ENCODE measurements at places on chromosomes 7 and 10.
A peak's percentile ranks its signal among the peaks of the same experiment; 100 is the strongest.

GRCh38 chr7:106819546-106819945 is 45.5 kb upstream of the PIK3CG start:
- no peak for DNase-seq

- no peak for DNase-seq
Observed at GRCh38 chr7:5497295-5498103, 73.9 kb upstream of the TNRC18 start.

DNA sequence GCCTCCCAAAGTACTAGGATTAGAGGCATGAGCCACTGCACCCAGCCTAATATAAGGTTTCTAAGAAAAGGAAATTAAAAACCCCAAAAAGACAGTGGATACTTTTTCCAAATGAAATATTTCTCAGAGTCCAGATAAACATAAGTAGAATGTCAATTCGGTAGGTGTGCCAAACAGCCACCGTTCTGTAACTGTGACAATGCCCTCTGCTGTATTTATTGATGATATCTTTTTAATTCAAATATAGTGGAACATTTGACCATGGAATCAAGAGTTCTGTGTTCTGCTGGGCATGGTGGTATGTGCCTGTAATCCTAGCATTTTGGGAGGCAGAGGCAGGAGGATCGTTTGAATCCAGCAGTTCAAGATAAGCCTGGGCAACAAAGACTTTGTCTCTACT is 28.8 kb upstream of the ZRANB1 start:
- no peak for DNase-seq

DNA sequence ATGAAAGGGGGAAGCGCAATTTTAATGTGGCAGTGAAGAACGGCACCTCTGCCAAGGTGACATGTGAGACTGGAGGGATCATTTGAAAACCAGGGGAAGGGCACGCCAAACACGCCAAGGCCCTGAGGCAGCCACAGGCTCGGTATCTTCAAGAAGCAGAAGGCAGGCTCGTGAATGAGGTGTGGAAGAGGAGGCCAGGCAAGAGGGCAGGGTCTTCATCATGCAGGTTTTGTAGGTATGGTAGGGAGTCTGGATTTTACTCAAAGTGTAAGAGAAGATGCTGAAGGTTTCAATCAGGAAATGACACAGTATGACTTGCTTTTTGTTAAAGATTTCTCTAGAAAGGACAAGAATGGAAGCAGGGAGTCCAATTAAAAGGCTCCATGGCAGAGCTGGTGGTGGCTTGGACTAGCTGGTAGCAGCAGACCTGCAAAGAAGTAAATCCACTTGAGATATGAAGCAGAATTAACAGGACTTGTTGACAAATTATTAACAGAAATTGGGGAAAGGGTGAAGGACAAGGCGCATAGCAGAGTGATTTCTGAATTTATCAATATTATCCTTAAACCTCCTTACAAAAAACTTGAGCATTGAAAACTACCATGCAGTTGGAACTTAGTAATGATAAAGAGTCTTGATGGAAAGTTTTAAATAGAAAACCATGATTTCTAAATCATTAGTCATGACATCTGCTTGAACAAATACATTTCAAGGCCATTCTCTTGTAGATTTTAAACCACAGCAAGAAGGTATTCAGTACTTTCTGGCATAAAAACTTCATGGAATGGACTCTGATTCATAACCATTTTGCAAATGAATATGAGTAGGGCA is 70.4 kb downstream of the COA1 start:
- DNase-seq: peak; percentile 69

DNA sequence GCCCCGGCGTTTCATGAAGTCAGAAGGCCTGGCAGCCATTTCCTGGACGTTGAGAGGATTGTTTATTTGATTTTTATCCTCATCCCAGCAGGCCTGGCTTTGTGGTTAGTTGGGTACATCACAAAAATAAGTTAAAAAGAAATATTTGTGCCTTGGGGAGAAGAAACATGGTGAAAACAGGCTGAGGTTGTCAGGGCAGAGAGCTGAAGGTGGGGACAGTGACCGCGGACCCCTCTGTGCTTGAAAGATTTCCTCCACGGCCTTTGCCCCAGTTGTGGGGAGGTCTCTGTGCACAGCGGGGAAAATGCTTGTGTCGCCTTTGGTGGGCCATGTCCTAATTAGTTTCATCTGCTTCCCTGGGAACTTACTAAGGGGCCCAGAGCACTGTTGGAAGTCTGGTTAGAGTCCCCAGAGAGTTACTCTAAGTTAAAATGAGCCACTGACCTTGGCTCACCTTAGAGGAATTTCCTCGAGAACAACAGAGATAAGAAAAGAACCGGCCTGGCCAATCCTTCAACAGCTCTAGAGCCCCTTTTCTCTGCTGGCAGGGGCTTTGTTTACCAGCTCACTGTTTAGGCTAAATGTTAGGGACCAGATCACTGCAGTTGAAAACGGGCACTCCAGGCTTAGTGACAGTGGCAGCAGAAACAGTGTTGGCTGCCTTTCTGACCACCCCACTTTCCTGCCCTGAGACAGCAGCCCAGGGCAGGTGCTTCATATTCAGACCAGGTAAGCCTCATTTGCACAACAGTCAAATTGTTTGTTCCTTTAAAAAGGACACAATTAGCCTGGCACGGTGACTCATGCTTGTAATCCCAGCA is 37.9 kb downstream of the CRCP start:
- no peak for DNase-seq

GRCh38 chr7:30150711-30151110 is 15.9 kb downstream of the MTURN start:
- DNase-seq: no peak

DNA sequence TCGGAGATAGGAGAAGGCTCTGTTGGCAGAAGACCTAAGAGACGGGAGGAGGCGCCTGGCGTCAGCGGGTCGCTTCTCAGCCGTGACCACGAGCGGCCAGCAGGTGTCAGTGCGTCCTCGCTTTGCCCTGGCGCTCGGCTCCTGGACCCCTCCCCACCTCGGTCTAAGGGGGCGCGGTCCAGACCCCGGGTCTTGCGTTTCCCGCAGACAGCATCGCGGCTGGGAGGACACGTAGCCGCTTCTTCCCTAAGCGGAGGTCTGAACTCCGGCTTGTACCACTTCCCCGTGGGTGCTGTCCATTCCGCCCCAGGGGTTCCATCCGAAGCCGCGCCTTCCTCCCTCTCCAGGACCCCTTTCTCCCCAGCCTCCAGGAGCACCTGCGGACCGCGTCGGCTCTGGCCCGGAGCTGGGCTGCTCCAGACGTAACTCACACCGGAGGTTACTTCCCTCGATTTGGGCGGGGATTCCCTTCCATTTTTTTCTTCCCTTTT is 593 bp upstream of the ADRA2A start:
- DNase-seq: peak; percentile 62

DNA sequence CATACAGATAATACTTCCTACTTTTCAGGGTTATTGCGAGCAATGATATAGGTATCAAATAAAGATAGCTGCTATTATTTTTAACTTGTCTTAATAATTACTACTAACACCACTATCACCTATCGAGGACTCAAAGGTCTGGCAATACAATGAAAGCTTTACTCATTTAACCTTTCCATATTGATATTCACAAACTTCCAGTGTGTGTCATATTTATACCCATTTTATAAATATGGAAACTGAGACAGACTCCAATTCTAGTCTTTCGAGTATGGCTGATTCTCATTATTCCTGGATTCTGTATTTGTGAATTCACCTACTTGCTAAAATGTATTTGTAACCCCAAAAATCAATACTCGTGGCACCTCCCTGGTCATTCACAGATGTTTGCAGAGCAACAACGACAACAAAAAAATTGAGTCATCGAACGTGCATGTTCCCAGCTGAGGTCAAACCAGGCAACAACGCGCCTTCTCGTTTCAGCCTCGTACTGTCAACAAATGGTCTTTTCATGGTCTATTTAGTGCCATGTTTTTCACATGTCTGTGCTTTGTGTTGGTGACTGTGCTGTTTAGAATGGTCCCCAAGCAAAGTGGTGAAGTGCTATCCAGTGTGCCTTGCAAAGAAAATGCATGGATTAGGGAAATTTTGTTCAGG is 51.7 kb downstream of the SMURF1 start:
- DNase-seq: no peak

GRCh38 chr10:53256623-53257022 is 484.0 kb upstream of the MBL2 start:
- DNase-seq: no peak

GRCh38 chr10:21497177-21497807 is 28.2 kb downstream of the SKIDA1 start:
- peak; percentile 50 for DNase-seq

DNA sequence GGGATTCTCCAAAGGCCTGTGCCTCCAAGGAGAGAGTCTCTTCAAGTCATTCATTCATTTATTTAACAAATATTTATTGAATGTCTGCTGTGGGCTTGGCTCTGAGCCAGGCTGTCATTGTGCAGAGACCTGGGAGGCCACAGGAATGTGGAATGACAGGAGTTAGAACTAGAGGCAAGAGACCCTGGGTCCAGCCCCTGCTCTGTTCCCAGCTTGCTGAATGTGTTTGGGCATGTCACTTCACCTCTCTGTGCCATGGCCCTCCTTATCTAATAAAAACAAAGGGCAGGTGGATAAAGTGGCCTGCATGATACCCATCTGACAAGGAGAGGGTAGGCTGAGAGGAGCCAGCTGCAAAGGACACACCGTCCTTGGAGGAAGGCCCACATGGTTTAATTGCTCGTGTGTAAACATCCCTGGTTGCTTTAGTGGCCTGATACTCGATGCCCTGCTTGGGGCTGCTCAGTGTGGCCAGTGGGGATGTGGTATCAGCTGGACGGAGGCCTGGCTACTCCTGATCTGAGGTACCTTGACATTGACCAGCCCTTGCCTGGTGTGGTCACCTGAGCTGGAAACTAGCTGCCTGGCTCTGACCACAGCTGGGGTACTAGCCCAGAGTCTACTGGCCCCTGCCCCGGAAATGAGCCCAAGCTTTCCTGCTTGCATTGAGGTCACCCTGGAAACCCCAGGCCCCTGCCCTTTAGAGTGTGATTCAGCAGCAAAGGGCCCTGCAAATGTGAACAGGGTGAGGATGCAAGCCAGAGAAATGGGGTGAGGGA is 116.2 kb downstream of the CDH23 start:
- DNase-seq: no peak

DNA sequence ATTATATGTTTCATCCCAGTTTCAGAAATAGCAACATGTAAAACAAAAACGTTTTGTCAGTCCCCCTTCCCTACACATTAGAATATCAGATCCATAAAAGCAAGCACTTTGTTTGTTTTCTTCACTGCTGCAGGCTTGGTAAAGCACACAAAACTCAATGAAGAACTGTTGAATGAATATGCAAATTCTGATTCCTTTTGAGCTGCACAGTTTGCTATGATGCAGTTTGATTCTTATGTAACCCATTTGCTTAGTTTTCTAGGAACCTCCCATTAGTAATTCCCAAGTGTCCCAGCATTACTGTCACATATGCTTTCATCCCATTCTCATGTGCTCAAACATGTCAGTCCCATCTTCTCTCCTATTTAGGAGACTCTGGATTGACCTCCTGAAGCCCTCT is 26.1 kb upstream of the CHCHD3 start:
- DNase-seq: no peak

DNA sequence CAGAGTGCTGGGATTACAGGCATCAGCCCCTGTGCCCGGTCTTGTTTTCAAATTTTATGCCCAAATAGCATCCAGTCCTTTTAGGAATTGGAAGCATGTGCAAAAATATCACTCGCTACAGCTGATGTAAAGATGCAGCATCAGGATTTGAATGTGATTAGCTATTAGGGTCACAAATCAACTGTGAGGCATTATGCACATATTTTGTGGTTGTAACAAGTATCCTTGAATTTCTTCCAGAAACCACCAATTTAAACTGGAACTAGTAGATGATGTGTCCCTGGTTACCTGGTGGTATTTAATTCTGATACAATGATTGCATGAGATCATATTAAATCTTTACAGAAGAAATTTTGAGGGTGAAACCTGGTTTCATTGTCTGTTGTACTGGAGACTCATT is 41.0 kb upstream of the ITGA8 start:
- no peak for DNase-seq

DNA sequence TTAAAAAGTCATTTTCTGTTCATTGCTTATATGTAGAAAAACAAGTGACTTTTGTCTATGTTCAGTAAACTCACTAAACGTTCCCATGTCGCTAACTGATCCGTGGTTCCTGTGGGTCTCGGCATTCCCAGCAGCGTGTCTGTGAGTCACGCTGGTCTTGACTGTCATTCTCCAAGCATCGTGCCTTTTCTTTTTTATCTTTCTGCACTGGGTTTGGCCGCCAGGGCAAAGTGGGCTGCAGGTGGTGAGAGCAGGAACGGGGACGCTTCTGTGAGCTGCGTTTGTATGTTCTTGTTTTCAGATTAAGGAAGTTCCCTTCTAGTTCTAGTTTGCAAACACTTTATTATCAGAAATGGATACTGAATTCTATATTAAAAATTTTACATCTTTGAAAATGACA is 6.8 kb upstream of the SCART1 start:
- DNase-seq: no peak

- DNase-seq: no peak
Observed at GRCh38 chr7:133857376-133858119, 269.6 kb upstream of the LRGUK start.

- DNase-seq: no peak
Observed at GRCh38 chr7:157558875-157559595, 222.2 kb downstream of the DNAJB6 start.

DNA sequence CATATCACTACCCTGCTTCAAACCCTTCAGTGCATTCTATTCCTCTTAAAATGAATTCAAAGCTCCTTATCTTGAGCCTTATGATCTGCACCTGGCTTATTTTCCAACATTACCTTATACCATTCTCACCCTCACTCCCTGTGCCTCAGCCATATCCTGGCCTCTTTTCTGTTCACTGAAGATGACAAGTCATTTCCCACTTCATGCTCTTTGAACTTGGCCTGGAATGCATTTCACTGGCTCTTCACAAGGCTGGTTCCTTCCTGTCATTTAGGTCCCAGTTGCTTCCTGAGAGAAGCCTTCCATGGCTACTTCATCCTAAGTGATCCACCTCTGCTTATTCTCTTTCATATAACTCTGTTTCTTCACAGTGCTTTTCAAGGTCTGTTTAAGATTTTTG is 3.2 kb upstream of the LIPF start:
- no peak for DNase-seq

GRCh38 chr10:106582291-106582690 is 582.2 kb downstream of the SORCS1 start:
- DNase-seq: no peak

- no peak for DNase-seq
Observed at GRCh38 chr7:44396931-44397545, 71.6 kb upstream of the CAMK2B start.

- DNase-seq: no peak
Observed at GRCh38 chr7:157388301-157388700, 51.5 kb downstream of the DNAJB6 start.

DNA sequence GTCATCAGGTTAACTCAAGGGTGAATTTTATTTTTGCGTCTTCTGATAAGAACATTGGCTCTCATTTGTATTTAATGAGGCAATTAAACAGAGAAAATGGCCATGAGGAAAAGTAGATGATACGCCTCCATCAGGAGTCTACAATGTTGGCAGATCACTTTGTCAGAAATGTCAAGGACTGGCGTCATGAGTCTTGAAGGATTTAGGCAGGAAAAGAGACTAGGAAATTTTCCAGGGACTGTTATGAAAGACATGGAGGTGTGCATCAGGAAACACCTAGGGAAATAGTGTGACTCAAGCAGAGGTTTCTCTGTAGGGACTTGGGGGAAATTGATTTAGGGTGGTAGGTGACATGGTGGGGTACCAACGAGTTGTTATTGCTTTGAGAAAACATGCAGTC is 53.4 kb upstream of the SLC35B4 start:
- no peak for DNase-seq

GRCh38 chr10:91163869-91164474 is 56.5 kb upstream of the PCGF5 start:
- peak; percentile 82 for DNase-seq

All from activated T-cell treated with anti-CD3 and anti-CD28 coated beads, Interleukin-2, amount 50 U/mL, for 72 hours (primary cell).